ENCODE measurements at places on chromosomes 5 and 9.

- DNase-seq: no peak
Measured at GRCh38 chr9:112764837-112765236, 14.3 kb downstream of the SNX30 start.

- no peak for DNase-seq
Measured at GRCh38 chr5:125607018-125607417, 816.2 kb upstream of the GRAMD2B start.

- DNase-seq: no peak
Measured at GRCh38 chr5:177089127-177089526, 2.4 kb downstream of the FGFR4 start.

DNA sequence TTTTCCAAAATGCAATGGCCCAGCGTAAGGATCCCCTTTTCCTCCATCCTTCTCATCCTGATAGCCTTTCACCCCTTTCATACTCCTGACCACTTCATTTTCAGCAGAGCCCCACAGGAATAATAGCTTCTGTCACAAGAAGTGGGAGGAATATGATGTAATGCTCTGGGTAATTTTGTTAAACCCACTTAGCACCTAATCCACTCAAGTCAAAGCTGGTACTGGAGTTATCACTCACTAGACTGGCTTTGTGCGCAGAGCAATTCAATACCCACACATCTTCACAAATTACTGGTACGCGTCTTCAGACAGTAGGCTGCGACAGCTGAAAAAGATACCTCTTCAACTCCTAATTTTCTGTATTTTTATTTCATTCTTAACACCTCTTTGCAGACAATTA is 2232.8 kb upstream of the WWC1 start:
- no peak for DNase-seq

GRCh38 chr5:62886603-62887315 is 308.1 kb downstream of the LRRC70 start:
- DNase-seq: no peak
